ENCODE measurements at places on chromosomes 12 and 14.

DNA sequence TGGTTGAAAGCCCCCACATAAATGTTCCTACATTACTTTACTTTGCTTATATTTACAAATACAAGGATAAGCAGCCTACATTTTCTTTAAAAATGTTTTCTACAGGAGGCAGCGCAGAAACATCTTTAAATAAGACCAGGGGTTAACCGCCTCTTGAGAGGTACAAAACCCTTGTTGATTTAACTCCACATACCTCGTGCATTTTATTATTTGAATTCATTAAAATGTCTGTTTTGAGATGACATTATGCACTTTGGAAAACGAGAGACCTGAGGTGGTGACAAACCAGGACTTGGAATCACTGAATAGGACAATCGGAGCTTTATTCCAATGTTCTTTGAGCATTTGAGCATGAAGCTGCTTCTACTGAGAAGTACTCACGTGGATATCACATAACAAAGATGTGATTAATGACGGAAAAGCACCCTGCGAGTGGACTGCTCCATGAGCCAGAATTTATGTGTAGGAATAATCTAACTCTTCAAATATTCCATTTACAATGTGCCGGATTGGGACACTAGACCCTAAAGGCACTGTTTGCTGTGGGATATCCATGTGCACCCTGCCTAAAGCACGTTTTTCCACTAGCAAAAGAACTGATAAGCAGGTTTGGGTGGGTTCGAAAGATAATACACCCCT, 746 bp upstream of the DUSP16 start:
- DNase-seq: no peak

GRCh38 chr12:92506460-92506859, 196.3 kb upstream of the PLEKHG7 start:
- no peak for DNase-seq

DNA sequence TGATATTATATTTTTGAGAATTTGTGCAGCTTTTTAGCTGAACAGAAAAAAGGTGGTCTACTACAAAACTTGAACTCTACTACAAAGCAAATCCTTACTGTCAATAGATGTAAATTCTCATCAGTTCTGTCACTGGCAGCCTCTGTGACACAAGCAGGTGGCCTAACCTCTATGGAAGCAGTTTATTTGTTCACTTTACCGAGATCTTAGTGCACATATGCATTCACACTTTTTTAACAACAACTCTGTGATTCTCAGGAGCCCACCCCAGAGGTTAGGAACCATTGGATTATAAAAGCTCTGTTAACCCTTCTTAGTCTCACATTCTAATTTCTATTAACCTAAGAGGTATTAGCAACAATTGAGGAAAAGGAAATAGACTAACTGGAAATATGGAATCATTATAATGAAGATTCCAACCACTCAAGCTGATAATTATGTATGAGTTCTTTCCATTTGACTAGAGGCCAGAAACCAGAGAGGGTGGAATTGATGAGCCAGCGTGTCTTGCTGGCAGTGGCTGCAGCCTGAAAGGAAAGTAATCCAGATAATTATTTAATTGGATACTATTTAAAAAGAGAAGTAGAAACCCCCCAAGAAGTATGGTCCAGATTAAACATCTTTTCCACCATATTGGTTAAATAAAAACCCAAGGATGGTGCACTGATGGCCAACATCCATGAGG, 451.1 kb downstream of the TMEM117 start:
- no peak for DNase-seq

DNA sequence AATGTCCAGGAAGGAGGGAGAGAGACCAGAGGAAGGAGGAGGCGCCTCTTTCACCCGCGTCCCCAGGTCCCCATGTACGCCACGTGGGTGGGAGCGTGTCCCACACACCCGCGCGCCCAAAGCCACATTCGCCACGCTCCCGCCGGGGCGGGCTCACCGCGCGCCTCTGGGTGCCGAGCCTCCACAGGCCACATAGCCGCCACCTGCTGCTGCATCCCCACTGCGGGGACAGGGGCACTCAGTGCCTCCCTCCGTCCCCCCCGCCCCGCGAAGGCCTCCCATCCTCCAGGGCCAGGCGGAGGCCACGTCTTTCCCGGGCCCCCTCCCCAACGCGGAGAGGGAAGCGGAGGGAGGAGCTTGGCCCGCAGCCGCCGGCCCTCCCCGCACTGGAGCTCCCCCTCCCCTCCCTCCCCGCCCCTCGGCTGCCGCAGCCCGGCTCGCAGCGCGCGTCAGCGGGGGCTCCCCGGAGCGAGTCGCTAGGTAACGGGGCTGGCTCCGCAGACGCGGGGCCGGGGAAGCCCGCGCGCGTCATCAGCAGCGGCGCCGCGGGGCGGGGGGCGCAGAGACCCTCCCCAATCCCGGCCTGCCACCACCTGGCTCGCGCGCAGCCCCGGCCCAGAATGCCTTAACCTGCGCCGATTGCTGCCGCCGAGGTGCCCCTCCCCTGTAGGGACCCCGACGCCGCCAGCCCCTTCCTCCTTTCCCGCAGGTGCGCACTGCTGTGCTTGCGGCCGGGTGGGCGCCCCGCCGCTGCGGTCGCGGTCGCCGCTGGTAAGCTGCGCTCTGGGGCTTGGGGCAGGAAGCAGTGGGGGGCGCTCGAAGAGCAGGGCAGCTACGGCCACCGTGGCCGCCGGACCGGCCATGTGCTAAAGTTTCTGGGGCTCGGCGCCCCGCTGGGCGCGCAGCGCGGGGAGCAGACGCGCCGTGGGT, 536 bp upstream of the TUNAR start:
- DNase-seq: no peak

DNA sequence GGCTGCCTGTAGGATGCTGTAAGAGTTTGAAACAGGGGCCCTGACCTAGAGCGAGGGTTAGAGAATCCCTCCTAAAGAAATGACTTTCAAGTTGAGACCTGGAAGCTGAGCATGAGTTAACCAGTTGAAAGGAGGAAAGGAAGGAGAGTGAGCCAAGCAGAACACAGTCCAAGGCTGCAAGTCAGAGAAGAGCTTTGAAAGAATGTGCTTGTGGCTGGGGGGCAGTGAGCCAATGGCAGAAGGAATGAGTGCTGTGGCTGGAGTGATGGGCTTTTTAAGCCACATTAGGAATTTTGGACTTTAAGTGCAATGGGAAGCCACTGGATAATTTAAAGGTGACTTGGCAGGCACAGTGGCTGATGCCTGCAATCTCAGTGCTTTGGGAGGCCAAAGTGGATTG, 18.1 kb downstream of the CDKN1B start:
- DNase-seq: no peak

- DNase-seq: no peak
Measured at GRCh38 chr12:99910342-99910741, 74.4 kb downstream of the ANKS1B start.

GRCh38 chr12:98437806-98438595, 77.4 kb upstream of the TMPO start:
- no peak for DNase-seq

DNA sequence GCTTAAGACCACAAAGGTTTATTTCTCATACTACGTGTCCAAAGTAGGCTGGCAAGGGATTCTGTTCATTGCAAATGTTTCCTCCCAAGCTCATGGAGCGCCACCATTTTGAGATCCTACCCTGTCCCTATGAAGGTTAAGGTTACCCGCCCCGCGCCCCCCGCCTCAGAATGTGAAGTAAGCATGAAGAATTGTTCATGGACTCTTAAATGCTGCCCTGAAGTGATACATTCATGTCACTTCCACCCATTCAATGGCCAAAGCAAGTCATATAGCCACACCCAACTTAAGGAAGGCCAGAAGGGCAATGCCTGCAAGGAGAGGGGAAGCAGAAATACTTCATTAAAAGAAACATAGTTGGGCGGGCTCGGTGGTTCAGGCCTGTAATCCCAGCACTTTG, 4.2 kb downstream of the TMEM253 start:
- DNase-seq: no peak

- no peak for DNase-seq
Measured at GRCh38 chr14:93245764-93246420, 38.8 kb downstream of the UBR7 start.

- DNase-seq: no peak
Measured at GRCh38 chr12:46147144-46147543, 121.7 kb downstream of the SLC38A1 start.

DNA sequence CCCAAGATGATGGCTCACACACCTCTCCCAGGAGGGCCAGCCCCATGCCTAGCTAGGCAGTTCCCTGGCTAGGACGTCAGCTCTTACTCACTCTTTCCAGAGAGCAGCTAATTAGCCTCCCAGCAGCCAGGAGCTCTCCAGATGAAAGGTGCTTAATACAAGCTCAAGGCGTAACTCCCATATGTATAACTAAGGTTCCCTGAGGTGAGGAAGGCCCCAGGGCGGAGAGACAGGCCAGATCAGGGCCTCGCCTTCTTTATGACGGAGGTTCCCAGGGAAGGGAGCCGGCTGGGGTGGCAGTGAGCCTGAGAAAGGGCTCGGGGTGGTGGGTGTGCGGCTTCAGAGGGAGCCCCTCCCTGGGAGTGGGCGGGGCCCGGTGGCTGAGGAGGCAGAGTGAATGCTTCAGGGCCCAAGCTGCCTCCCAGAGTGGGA, 26.4 kb upstream of the ZFP36L1 start:
- no peak for DNase-seq

DNA sequence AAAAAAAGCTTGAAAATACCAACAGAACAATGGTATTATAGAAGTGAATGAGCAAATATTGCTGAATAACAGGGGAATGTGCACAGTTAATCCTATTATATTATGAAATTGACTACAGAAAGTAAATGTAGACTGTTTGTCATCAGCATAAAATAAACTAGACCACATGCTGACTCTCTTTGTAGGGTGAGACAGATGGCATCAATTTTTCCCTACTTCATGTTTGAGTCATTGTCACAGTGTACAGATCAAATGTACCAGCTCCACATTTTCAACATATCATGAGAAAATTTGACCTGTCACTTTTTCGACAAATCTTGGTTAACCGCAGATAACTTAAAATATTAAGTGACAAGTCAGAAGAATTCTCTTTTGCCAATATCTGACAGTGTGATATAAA, 421.0 kb downstream of the RPL10L start:
- no peak for DNase-seq

DNA sequence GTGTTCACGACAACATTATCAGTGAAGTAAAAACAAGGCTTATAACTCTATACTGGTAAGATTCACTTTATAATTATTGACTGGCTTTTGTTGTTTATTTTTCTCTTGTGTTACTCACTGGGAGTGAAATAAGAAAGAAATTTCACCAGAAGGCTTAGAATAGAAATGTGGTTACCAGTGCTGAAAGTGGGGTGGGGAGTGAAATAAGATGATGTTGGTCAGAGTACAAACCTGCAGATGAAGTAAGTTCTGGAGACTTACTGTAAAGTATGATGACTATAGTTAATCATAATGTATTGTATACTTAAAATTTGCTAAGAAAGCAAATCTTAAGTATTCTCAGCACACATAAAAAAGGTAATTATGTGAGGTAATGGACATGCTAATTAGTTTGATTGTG, 198.4 kb downstream of the KLHL28 start:
- DNase-seq: no peak

DNA sequence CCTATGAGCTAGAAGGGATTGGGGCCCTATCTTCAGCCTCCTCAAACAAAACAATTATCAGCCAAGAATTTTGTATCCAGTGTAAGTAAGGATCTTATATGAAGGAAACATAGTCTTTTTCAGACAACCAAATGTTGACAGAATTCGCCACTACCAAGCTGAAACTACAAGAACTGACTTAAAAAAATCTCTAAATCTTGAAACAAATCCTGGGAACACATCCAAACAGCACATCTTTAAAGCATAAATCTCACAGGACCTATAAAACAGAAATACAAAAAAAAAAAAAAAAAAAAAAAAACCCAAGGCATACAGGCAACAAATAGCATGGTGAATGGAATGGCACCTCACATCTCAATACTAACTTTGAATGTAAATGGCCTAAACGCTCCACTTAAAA, 41.3 kb upstream of the LMNTD1 start:
- no peak for DNase-seq

- no peak for DNase-seq
Measured at GRCh38 chr14:81401420-81402122, 1.4 kb upstream of the STON2 start.

DNA sequence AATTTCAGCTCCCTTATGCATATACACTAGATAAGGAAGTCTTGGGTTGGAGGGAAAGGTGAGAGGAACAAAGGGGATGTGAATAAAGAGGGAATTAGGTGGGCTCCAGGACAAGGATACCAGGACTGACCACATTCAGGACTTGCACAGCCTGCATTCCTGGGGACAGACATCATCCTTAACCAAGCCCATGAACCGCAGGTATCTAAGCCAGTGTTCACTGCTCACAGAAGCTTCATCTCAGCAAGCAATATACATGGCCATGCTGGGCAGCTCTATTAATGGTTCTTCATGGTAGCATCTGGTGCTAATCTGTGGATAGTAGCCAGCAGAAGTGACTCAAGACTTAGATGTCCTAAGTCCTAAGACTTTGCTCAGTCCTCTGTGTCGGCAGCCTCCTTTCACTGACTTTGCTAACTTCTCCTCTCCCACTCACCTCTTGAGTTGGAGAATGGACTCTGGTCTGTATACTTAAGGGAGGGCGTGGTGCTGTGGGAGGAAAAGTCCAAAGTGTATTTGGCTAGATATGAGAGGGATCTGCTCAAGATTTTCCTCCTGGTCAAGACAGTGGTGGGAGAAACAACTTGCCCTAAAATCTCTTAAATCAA, 136.1 kb downstream of the ASCL1 start:
- no peak for DNase-seq

DNA sequence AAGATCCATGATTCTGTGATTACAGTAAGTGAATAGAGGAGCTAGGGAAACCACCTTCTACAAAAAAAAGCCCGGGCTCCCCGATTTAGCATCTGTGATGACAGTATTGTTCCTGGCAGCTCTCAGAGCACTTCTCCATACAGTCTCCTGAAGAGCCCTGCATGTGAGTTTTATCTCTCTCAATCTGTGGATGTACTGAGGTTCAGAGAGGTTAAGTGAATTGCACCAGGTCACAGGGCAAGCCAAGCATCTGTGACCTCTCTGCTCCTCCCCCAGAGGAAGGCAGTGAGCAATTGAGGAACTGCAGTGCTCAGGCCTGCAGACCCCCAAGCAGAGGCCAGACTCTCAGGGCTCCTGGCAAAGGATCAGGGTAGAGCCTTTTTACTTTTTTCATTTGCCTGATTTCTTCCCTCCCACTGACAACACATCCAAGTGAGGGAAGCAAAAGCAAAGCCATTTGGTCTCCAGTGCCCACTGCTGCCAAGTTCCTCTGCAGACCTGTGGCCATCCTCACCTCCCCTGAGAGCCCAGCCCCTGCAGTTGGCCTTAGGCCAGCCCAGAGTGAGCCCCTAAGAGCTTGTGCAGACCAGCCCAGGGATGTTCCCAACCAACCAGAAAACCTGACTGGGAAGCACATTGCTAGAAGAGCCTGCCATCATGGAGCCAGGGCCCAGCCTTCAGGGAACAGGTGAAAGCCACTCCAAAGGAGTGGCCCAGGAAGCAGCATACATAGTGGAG, 47.6 kb upstream of the PNMA1 start:
- DNase-seq: no peak

- no peak for DNase-seq
Measured at GRCh38 chr12:7693793-7694192, 1.8 kb downstream of the GDF3 start.

DNA sequence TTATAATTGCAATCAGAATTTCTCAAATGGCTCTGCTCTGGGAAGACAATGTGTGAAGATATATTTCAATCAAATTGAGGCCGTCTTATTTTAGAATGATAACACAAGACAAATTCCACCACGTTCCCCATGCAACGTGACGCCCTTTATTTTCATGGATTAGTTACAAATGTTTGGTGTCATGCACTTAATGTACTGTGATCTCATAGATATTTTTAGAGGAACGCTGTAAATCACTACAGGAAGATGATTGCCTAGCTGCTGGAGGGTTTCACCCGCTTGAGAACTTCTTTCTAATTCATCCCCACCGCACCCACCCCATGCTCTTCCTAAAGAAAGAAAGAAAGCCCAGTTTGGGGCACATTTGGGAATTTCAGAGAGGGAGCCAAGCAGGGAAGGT, 117.2 kb downstream of the PLXNC1 start:
- DNase-seq: no peak

Data from stimulated activated CD4-positive, alpha-beta T cell treated with anti-CD3 and anti-CD28 coated beads, TNF-alpha, amount 100 ng/mL, for 48 hours (primary cell).